HCT116 (cell line): ENCODE measurements at places on chromosomes 6 and 20. TPM values are rescaled to one million over a fixed set of nuclear protein-coding genes. Genes with fewer than 3 reads are reported as not detected.

GMDS gene
- total RNA-seq = 34.4 TPM

GRCh38 chr6:119334535-119335264 lies 14.9 kb downstream of the MAN1A1 start:
- no peak for DNase-seq

DNA sequence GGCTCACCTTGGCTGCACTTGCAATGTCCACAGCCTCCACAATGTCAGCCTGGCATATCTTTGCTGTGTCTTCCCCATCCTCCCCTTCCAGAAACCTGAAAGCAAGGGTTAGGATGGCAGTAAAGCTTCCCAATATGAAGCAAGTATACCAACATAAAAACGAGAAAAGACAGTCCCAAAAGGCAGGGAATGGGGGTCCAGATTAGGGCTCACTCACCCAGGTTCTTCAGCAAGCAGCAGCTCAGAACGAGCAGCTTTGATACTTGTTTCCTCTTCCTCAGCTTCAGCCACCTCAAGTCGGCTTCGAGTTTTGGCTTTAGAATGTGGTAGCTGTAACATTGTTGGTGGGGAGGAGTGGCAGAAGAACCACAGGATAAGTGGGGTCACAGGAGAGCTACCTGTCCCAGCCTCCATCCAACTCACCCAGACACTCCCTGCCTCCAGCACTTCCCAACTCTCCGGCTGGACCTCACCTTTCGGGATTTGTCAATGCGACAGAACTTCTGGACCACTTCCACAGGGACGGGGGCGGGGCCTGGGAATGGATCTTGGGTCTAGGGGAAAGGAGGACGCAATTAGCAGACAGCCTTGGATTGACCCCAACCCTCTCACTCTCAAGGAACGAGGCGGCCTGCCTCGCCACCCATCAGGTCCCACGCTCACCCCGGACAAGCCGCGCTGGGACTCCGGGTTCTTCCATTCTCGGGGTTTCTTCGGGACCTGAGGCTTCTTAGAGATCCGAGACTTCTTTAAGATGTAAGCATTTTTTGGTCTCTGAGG lies 708 bp downstream of the WDR46 start:
- no peak for DNase-seq

BMP6 gene
- 1.6 TPM for total RNA-seq

- no peak for DNase-seq
Observed at GRCh38 chr6:31614075-31614619, 887 bp upstream of the AIF1 start.

ULBP2 gene
- total RNA-seq = 10.2 TPM

DEFB118 gene
- not detected for total RNA-seq

LST1 gene
- total RNA-seq = 0.69 TPM

PLCB4 gene
- 2.5 TPM for total RNA-seq

DNA sequence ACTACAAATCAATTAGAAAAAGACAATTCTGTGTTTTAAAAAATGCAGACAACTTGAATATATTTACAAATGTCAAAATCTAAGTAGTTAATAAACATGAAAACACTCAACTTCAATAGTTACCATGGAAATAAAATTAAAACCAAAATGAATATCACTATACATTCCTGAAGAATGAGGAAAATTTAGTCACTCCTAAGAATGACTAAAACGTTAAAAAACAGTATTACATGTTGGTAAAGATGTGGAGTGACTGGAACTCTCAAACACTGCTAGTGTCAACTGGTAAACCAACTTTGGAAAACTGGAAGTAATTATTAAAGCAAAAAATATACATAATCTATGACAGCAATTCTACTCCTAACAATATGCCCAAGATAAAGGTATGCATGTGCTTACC lies 36.3 kb downstream of the AHI1 start:
- no peak for DNase-seq

DNA sequence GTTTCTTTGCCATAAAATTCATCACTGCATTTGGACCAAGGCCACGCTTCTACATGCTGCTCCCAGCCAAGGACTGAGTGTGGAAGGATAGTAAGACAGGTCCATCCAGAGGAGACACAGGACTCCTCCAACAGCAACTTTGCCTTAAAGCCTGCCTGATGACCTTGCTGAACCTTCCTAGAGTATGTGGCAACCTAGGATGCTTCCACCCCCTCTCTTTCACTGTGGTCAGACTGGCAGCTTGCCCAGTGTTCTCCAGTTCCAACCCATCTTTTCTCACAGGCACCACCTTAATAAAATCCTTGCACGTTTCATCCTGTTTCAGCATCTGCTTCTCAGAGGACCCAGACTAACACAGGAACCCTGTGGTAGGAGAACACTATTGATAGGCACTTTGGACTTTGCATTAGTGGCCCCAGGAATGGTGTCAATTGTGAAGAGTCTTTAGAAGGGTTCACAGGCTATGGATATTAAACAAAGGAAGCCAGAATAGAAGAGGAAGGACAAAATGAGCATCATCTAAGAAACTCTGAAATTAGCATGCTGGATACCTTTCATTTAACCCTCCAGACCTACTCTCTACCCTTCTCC lies 2.4 kb upstream of the PKHD1 start:
- no peak for DNase-seq

GRCh38 chr6:148869585-148869984 lies 122.8 kb downstream of the UST start:
- DNase-seq = no peak

FAM135A gene
- total RNA-seq = 20.8 TPM

DNA sequence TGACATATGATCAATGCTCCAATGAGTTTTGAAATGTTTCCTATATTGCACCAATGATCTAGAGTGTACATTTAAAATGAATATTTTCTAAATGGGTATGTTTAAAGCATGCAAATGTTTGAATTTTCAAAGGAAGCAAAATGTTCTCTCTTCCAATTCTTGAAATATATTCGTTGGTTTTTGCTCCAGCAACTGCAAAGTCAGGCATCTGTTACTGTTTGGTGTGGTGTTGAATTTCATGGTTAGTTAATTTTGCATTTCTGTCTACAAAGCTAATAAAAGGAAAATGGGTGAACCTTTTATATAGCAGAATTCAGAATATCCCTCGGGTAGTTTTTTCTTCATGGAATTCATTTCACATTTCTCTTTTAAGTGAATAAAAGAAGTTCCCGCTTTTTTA lies 1018.3 kb downstream of the GRIK2 start:
- DNase-seq = no peak

GRCh38 chr6:80725156-80725930 lies 618.9 kb downstream of the BCKDHB start:
- no peak for DNase-seq

DNA sequence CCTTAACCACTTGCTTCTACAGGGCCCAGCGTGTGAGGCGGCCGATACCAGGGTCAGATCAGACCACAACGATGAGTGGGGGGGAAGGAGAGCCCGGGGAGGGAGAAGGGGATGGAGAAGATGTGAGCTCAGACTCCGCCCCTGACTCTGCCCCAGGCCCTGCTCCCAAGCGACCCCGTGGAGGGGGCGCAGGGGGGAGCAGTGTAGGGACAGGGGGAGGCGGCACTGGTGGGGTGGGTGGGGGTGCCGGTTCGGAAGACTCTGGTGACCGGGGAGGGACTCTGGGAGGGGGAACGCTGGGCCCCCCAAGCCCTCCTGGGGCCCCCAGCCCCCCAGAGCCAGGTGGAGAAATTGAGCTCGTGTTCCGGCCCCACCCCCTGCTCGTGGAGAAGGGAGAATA lies 2.8 kb downstream of the RING1 start:
- no peak for DNase-seq

- DNase-seq = no peak
Observed at GRCh38 chr20:62962221-62962879, 9.8 kb downstream of the SLC17A9 start.

TNFRSF21 gene
- 48.3 TPM for total RNA-seq

DNA sequence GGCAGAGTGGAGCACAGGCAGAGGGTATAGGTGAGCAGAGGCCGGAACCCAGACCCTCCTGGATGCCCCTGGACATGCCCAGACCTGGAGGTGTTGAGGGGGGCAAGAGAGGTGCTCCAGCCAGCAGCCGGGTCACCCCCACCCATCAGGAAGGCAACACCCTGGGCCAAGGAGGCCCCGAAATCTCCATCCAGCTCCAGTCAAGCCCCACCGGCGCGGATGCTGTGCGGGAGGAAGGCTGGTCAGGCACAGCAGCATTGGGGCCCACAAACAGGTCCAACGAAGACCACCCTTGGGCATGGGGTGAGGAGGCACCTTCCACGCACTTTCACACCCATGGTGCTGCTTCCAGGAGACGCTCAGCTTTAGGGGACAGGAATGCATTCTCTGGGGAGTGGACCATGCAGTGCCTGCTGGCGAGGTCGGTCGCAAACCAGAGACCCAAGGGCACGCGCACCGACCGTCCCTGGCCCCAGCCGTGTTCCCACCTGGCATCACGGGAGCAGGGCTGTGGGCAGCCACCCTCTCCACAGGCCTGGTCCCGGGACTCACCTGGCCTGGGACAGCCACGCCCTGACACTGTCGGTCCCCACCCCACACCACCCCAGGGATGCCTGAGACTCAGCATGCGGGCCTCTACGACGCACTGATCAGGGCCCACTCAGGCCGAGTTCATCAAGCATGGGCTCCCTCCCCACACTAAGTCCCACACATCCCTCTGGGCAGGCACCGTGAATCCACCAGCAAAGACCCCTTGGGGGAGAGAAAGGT lies 43.6 kb upstream of the ZBP1 start:
- no peak for DNase-seq

GRCh38 chr6:41503827-41504465 lies 42.2 kb upstream of the FOXP4 start:
- no peak for DNase-seq

BCAS4 gene
- 18.9 TPM for total RNA-seq

GRCh38 chr20:3459881-3460307 lies 10.9 kb upstream of the ATRN start:
- DNase-seq = no peak

MOG gene
- total RNA-seq = not detected

PAX1 gene
- total RNA-seq = not detected

GRCh38 chr6:77626426-77626825 lies 26.4 kb upstream of the MEI4 start:
- DNase-seq = no peak

DNA sequence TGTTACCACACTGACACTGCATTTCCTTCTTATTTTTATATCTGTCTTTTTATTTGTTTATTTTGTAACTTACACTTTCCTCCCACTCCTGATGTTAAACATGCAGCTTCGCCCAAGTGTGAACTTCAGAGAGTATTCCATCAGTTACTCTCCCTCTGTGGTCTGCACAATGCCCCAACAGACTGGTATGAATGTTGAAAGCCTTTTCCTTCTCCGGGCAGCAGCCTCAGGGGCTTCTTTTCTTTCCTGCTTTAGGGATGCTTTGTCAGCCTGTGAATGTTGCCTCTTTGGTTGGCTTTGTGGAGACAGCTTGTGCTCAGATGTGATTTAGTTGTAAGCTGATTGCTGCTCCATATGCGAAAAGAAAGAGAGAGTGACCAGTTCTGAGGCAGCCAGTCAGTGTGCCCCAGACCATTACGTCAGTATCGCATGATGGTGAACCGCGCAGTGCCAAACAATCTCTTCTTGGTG lies 44.0 kb downstream of the SMPDL3A start:
- no peak for DNase-seq

KIAA1586 gene
- total RNA-seq = 12.7 TPM

DNA sequence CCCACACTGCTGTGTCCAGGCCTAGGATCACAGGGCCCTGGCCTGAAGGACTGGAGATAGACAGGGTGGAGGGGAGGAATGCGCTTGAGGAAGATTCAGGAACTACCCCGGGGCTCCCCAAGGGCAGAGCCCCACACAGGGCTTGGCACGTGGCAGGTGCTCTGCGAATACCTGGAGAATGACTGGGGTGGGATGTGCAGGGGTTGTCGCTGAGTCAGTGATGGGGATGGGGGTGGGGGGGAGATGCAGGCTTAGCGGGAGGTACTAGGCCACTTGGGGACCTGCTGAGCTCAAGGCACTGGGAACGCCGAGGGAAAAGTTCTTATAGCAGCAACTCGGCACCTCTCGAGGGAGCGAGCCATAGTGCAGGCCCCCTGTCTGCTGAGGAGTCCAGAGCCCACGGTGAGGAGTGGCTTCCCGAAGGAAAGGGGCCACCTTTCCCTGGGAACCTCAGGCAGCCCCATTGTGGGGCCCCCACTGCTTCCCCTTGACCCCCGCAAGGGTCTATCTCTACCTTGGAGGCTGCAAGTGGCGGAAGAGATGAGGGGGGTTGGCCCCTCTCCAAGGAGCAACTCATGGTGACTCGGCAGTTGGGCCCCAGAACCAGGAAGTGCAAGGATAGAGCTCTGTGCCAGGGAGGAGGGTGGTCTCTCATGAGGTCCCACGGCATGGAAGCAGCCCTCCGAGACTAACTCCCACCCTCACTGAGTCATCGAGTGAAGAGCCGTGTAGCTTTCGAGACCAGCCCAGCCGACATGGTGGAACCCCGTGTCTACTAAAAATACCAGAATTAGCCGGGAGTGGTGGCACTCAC lies 33.1 kb downstream of the SRC start:
- peak; percentile 29 for DNase-seq

STMND1 gene
- not detected for total RNA-seq

DNA sequence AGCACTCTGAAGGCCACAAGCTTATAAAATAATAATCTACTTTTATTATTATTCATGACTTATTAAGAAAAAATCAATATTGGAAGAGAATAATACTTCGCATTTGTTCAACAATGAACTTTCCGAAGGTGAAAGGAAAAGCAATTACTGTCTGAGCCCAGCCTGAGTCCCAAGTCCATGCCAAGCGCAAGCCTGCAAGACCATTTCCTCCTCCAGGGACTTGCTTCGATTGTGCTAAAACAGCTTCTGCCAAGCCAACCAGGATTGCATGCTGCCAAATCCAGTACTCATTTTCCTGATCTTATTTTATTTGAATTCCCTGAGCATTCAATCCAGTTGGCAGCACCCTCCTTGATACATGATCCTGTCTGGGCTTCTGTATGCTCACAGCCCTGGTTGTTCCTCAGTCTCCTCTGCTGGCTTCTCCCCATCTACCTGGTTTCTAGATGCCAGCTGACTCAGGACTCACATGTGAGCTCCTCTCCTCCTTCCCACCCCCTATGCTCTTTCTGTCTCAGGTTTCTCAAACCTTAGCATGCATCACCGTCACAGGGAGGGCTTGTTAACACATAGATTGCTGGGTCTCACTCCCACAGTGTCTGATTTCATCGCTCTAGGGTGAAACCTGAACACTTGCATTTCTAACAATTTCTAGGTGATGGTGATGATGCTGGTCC lies 55.9 kb upstream of the PSMF1 start:
- no peak for DNase-seq

DNA sequence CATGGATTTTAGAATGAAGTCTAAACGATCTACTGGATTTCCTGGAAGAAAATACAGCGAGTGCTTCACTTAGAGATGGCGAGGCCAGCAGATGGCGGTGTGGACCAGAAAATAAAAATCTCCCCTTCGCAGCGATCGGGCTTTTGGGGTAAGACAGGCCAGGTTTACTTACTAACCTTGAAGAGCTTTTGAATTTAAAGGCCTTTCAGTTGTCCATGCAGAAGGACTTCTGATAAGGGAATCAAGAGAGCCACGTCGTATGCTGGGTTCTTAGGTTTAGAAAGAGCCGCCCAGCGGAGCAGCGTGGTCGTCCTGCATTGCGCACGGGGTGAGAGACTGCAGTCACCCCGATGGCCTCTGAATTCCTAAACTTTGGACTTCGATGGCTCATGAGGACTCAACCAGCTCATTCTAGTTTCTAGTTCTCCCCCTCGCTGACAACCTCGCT lies 125.2 kb upstream of the RALGAPA2 start:
- peak; percentile 38 for DNase-seq
